CD4-positive, alpha-beta memory T cell (primary cell): ENCODE measurements at places on chromosomes 4 and X. TPM values are rescaled to one million over a fixed set of nuclear protein-coding genes. Genes with fewer than 3 reads are reported as not detected.

BBS12 gene
- total RNA-seq = 3.7 TPM

SRPX2 gene
- total RNA-seq = not detected

SLC9A7 gene
- 2.8 TPM for total RNA-seq

TMPRSS11D gene
- not detected for total RNA-seq

GBA3 gene
- not detected for total RNA-seq

FAM149A gene
- 0.76 TPM for total RNA-seq

SMIM20 gene
- total RNA-seq = 19.2 TPM

ADAMTS3 gene
- not detected for total RNA-seq

WAS gene
- total RNA-seq = 108 TPM

ATP8A1 gene
- total RNA-seq = 33.5 TPM

PABPC1L2A gene
- not detected for total RNA-seq
